NCI-H526 (cell line): ENCODE measurements at places on chromosomes 5 and 9.
A peak's percentile ranks its signal among the peaks of the same experiment; 100 is the strongest.

GRCh38 chr9:77111408-77111807 is 65.9 kb upstream of the VPS13A start:
- DNase-seq = no peak

DNA sequence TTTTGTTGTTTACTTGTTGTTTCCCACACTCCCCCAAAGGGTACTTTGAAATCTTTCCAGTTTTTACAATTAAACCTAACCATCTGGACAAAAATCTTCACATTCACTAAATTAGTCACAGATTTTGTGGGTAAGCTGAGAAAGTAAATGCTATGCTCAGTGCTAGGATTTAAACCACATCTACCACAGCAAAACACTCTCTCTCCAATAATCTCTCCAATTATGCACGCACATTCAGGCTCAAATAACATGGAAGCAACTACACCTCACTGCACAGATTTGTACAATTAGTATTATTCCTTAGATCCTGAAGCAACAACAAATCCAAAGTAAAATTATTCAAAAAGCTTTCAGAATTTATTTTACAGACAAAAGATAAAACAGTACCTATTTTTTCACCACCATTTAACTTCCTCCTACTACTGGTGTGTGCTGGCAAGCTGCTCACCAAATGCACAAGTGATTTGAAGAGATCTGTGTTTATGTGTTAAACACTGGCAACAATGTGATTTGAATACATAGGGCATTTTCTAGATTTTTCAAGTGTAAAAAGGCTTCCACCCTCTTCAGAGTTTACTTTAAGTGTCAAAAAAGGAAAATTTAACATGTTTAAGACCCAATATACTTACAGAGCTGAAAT is 16.6 kb downstream of the ZNF608 start:
- no peak for DNase-seq

DNA sequence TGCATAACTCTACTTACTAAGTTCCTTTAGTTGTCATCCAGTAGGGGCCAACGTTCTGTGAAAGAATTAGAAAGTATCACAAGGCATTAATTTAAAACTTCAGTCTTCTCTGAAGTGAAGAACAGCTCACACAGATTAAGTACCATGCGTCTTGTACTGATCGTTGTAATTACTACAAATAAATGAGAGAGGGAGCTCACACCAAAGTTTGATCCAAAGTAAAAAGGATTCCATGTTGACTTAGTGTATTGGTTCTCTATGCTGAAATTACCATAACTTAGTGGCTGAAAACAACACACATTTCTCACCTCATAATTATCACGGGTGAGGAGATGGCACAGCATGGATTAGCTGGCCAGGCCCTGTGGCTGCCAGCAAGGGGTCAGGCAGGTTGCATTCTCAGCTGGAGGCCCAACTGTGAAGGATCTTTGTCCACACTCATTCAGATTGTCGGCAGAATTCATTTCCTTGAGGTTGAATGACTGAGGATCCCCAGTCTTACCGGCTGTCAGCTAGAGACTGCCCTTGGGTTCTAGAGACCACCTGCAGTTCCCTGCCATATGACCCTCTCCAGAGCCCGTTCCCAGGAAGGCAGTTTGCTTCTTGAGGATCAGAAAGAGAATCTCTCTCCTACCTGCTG is 169.1 kb downstream of the YTHDC2 start:
- DNase-seq = no peak

DNA sequence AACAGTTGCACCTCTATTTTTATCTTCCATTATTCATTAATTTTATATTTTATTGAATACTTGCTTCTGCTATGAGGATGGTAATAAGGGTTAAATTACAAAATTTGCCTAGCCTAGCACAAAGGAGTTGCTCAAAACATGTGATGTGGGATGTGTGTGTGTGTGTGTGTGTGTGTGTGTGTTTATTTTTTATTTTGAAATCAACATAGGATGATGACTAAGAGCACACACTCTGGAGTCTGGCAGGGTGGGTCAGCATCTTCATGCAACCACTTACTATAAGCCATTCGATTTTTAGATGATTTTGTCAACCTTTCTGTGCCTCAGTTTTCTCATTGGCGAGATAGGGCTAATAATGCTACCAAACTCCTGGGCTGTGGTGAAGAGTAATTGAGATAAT is 57.7 kb upstream of the MAMDC2 start:
- no peak for DNase-seq

DNA sequence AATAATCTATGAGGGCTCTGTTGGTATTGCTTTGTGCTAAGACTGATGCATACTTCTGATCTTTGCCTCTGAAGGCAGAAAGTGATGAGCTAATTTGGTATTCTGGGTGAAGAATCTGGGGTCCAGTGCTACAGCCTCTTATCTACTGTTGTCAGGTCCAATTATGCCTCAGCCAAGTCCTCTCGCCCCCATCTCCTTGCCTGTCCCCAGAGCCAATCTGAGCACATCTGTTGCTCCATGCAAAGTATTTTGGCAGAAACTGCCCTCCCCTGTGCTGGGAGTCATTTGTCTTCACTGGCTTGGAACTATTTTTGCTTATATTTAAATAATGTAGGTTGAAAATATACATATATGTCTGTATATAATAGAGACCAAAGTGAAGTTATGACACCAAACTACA is 23.4 kb downstream of the LSM11 start:
- peak; percentile 78 for DNase-seq

- DNase-seq = peak; percentile 99
These were observed 132.4 kb upstream of the NIPBL start for GRCh38 chr5:36743891-36744772.

- no peak for DNase-seq
These were observed 588.0 kb upstream of the KLF4 start for GRCh38 chr9:108077556-108077955.

- no peak for DNase-seq
These were observed 7.0 kb downstream of the CRAT start for GRCh38 chr9:129103595-129103965.

DNA sequence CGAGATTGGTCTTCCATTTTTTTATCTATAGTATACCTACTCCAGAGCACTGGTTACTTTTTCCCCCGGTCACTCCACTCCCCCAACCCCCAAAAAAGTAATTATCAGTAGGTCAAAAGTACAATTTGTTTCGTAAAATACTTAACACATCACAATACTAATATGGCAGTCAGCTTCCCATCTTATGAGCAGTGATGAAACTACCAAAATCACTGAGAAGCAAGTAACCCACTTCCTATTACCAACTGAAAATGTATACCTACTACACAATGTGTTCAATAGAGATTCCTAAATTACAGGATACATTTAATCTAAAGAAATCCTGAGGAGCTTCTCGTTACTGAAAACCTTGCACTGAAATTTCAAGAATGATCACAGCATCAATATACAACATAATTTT is 1.9 kb downstream of the CERT1 start:
- no peak for DNase-seq

GRCh38 chr9:91903126-91903911 is 46.7 kb downstream of the ROR2 start:
- peak; percentile 44 for DNase-seq

GRCh38 chr5:148414833-148415232 is 31.1 kb downstream of the FBXO38 start:
- no peak for DNase-seq

DNA sequence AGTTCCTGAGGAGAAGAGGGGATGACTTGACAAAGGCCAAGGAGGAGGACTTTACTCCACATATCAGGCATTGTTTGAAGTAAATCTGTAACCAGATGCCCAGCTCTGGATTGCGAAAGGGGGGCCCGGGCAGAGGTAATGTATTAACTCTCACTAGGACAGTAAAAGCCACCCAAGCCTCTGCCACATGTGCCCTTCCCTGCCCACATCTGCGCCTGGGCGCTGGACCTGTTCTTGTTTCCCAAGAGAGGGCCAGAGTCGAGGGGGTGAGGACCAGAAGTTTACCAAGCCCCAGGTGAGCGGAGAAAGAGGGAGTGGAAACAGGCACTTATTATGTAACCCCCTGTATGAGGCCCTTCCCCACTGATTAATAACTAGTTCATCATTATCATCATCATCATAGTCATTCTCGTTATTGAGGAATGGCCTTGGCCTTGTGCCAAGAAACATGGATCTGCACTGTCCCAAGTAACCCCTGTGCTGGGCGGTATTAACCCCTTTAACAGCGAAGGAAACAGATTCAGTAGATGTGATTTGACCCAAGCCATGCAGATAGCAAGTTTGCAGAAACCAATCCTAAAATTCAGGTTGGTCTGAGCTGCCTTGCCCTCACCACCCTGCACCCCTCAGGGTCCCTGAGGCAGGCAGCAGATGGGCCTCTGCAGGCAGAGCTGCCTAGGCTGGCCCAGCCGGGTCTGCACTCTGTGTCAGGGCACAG is at the start of gene SLC23A1:
Gene SLC23A1, minus strand, starts transcription at position 23 of the 718 bp plus-strand sequence. CDS start 44 bp downstream, outside the sequence.
- no peak for DNase-seq

- DNase-seq = no peak
These were observed 76.2 kb upstream of the MYO10 start for GRCh38 chr5:17012289-17012688.

DNA sequence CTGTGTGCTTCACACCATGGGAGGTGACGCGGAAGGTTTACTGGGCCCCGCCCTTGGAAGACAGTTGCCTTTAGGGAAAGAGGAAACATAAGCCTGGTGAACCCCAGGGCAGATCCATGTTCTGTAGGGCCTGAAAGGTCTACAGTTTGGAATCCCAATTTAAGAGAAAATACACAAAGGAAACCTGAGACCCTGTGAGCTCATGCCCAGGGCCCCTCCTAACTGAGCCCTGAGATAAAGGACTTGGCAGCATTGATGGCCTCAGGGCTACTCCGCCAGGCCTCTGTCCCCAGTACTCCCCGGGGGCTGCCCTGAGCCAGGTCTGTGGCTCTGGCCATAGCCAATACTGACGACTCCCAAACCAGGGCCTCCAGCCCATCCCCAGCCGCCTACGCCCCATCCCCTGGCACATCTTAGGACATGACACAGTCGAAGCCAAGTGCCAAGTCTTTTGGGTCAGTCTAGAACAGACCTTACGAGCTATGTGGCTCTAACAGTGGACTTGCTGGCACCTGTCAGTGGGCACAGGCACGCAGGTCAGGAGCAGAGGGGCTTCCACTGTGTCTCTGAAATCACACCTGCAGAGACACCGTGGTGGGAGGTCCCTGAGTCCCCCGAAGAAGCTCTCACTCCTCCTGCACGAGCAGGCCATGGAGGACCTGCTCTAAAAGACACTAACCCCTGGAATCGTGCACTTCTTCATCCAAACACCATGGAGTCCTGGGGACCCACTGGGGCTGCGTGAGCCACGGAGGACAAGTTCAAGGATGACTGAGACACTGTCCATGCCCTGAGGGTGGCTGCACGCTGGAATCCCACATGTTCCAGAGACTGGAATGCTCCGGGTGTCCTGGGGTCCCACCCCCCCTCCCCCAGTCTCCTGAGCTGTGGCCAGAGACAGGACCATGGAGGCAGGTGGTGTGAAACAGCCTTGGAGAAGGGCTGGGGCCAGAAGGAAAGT is 40.3 kb upstream of the BARHL1 start:
- no peak for DNase-seq

DNA sequence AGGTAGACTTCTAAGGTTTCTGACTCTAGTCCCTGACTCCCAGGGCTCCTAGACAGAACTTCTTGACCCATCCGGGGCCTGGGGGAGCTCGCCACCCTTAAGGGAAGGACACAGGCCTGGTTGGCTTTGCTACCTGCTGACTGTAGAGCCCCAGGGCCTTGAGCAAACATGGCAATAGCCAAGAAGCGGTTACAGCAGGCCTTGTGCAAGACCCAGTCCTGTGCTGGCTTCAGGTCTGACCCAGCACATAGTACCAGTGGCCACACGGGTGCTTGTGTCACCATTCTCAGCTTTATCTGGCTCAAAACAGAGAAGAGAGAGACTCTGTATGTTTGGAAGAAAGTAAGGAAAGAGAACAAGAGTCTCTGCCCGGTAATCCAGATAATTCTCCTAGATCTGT is 41.8 kb downstream of the AP3B1 start:
- DNase-seq = no peak

GRCh38 chr5:3625626-3626025 is 30.0 kb downstream of the IRX1 start:
- no peak for DNase-seq

DNA sequence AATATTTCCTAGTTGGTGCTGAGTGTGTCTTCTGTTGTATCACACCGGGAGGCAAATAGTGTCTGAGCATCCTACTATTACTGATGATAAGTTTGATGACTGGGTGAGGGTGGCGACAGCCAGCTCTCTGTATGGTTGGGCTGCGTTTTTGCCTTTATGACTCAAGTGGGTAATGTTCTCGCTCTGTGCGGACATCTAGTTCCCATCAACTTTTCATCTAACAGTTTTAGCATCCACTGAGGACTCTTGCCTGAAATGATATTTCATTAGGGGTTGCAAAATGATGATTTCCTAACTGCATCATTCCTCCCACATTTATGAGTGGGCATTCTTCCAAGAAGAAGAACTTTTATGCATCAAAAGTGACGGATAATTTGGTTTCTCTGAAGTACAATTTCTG is 26.5 kb downstream of the HMCN2 start:
- no peak for DNase-seq

- DNase-seq = no peak
These were observed 179.7 kb downstream of the PIK3R1 start for GRCh38 chr5:68395302-68395701.

GRCh38 chr5:1936901-1937300 is 54.2 kb upstream of the IRX4 start:
- no peak for DNase-seq

- no peak for DNase-seq
These were observed 39.3 kb downstream of the EPB41L4B start for GRCh38 chr9:109281518-109281917.

GRCh38 chr9:106861640-106862109 is 1.3 kb upstream of the ZNF462 start:
- no peak for DNase-seq

DNA sequence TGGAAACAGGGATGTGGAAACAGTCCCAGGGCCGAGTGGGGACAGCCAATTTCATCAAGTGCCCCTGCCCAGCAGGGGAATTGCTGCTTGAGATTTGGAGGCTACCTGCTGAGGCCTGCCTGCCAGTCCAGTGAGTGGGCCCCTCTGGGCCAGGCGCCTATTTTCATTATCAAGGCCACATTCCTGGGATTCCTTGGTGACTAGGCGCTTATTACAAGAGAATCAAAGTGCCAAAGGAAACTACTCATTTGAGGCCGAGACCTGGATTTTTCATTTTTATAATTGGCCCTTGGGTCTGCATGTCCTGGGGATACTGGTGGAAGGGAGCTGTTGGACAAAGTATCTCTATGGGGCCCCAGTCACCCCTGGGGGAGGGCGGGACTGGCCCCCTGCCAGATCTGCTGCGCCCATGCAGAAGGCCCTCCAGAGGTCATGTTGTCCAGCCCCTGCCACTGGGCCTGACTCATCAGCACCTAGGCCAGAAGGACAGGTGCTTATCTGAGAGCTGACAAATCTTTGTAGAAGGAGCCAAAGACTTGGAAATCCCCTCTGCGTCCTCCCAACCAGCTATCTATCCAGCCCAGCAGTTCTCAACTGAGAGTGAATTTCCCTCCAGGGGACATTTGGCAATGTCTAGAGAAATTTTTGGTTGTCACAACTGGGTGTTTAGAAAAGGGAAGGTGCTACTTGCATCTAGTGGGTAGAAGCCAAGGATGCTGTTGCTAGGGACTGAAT is 45.6 kb downstream of the FOXI1 start:
- no peak for DNase-seq

DNA sequence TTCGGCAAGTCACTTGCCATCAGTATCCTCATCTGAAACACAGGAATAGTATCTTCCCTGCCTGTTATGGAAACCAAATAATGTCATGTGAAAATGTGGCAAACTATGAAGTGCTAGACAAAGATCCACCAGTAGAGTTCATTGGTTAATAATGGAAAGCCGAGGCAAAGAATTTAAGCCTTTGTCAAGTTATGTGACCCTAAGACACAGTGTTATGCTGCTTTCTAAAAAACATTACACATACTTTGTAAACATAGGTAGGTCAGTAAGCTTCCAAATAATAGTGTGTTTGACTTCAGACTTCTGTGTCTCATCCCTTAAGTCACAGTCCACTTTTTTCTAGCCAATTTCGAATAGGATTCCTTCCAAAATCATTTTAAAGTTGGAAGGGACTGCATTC is 6.0 kb downstream of the PTAR1 start:
- DNase-seq = no peak
